GM12878 (cell line): ENCODE measurements at places on chromosomes 1 and 21.

DNA sequence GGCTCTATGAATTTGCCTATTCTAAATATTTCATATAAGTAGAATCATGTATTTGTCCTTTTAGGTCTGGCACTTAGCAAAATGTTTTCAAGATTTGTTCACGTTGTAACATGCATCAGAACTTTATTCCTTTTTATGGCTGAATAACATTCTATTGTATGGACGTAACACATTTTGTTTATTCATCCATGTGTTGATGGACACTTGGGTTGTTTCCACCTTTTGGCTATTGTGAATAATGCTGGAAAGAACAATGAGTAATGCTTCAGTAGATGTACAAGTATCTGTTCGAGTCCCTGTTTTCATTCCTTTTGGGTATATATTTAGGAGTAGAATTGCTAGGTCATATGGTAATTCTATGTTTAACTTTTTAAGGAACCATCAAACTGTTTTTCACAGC lies 24.7 kb downstream of the SLC35A3 start:
- no peak for DNase-seq

DNA sequence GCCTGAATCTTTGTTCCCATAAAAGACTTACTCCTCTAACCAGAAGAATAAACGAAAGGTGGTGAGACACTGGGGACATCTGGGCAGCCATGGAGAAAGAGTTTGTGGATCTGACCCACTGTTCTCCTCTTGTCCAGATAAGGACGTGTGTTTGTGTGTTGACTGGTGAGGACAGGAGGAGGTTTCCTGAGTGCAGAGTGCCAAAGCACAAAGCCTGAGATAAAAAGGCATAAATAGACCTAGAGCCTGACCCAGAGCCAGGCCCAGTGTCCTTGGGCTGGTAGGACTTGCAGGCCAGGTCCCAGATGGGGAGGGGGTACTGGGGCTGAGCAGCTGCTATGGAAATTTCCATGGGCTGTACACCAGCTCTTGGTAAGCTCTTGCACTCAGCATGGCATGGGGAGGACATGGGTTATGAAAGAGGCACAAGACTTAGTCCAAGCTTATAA lies 19.6 kb upstream of the COQ8A start:
- DNase-seq, result no peak

DNA sequence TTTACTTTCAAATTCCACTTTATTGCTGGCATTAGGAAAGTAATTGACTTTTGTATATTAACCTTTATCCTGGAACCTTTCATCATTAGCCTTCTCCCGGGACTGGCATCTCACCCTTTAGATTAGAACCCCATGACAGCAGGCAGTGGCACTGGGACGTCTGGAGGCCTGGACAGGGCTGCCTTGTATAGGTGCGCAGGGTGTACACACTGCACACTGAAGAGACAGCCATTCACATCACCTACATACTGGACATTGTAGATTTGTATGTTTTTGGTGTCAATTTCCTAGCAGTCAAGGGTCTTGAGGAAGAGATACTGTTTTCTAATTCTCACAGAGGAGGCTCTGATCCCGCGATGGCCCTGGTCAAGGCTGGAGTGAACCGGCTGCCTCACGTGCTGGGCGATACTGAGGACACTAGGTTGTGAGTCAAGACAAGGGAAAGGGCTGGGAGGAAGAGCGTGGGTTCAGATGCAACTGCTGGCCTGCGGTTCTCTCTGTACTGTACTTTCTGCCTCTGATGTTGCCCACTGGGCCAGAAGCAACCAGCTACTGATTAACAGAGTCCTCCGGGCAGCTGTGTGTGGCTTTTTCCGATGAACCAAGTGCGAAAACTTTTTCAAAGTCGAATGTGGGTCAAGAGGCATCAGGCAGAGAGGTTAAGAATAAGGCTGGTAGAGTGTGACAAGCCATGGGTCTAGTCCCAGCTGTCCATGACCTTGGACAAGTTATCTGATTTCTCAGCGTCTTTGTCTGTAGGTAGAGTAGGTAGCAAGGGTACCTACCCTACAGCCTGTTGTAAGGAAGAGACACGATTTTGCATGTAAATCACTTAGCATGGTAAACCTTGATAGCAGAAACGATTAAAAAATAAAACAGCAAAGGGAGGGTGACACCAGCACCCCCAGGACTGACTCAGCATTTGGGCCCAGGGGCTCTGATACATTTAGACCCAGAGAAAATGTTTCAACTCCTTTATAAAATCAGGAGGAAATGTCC lies 38.2 kb upstream of the SLC25A33 start:
- no peak for DNase-seq

DNA sequence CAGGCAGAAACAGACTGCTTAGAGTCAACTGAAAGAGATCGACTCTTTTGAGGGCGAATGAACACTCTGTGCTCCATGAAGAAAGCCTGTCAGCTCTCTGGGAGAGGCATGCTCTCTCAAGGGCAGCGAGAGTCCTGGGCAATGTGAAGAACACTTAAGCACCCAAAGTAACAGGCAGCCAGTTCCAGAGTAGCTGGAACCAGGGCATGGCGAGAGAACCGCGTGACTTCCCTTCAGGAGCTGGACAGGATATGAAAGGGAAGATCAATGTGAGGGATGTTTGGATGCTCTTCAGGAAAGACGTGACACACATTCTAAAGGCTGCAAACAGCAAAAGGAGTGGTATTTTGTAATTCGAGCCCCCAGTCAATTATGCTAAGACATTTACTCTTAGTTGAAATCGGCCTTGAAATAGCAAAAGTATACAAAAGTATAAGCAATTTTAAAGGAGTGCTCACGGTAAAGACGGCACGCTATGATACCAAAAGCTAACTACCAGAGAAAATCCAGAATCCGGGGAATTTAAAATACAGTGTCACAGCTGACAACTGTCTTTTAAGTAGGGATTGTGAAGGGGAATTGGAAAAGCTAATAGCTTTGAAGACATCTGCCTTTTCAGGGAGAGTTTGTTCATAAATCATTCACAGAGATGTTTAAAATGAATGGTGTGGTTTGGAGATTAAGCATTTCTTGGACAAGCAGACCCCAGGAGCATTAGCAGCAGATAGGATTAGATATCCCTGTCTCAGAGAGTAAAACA lies 20.8 kb downstream of the ADAMTS5 start:
- no peak for DNase-seq

GRCh38 chr1:89262643-89263042 lies 10.0 kb downstream of the GBP5 start:
- DNase-seq, result no peak

GRCh38 chr1:43520100-43520778 lies 10.4 kb upstream of the PTPRF start:
- no peak for DNase-seq
